ENCODE measurements at places on chromosomes 2 and 18. TPM values are rescaled to one million over a fixed set of nuclear protein-coding genes. Genes with fewer than 3 reads are reported as not detected.

IL18RAP gene
- total RNA-seq: 1.6 TPM

ICA1L gene
- total RNA-seq: 8.9 TPM

PROM2 gene
- total RNA-seq: 202 TPM

DNAJC5G gene
- total RNA-seq: not detected

ERFE gene
- total RNA-seq: 0.35 TPM

DNA sequence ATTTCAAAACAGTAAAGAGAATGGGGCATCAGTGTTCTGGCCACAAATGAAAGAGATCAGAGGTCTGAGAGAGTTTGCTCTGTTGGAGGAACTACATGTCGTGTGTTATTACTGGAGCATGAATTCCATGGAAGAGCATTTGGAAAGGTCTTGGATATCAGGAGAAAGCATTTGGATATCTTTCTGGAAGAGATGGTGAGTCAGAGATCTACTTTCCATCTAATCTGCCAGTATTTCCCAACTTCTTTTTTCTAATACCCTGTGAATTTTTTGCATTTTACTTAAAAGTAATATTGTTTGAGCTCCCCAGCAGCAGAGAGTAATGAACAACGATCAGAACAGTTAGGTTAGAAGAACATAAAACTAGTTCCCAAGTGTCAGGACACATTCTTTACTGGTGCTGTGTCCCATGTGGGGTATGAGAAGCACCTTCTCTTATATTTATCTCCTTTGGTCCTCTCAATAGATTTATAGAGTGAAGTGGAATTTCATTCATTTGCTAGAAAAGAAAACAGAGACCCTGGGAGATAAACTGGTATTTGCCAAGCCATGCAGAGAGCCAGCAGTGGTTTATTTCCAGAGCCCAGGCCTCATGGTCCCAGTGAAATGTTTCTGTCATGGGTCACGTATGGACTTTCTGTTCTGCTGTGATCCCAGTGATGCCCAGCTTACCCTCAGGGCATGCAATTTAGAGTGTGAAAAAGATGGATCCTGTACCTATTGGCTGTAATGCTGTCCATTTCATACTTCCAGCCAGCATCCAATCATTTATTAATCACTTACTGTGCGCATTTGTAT is 130.8 kb upstream of the NT5C1B start:
- no peak for DNase-seq

GRCh38 chr18:22504251-22505030 is 86.7 kb upstream of the CTAGE1 start:
- DNase-seq: no peak

DNA sequence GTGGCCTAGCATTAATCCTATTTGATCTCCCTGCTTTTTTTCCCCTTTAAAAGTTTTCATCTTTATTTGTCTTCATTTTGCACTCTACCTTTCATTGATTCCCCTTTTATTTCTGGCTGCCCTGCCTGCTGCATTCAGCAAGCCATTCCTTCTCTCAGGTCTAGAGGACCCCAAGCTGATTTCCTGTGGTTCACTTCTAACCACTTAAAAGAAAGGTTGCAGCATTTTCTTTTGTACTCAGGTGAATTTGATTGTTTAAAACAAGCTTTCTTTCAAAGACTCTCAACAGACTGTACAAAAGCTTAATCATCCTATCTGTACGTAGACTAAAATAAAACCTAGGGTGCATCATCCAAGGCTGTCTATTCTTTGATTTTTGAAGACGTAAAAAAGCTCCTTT is 160.3 kb downstream of the CSRNP3 start:
- no peak for DNase-seq

DNA sequence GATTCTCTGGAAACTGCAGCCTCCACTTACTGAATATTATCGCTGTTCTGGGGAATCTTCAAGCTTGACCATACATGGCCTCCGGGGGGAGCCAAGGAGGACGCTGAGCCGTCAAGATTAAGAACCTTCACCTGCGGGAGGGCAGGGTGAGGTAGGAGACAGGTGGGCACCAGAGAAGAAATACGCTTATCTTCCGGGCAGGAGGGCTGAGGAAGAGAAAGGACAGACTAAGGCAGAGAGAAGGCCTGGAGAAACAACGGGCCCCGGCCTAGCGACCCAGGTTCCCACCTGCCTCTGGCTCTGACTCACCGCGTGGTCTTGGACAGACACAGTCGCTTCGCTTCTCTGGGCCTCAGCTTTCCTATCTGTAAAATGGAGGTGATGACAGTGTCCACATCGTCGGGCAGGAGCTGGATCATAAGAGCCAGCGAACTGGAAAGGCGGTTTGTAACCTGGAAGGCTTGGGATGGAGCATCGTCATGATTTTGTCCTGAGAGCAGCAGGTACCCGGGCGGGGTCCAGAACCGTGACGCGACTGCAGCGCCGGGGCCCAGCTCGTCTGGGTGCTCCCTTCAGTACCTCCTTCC is 659 bp downstream of the ZNF142 start:
- no peak for DNase-seq

- DNase-seq: no peak
Measured at GRCh38 chr2:241862775-241863535, 4.3 kb upstream of the PDCD1 start.
